ENCODE measurements at places on chromosomes 12 and 14. TPM values are rescaled to one million over a fixed set of nuclear protein-coding genes. Genes with fewer than 3 reads are reported as not detected.

SLC10A1 gene
- not detected for total RNA-seq

CCDC38 gene
- not detected for total RNA-seq

PFDN5 gene
- 506 TPM for total RNA-seq

ZDHHC22 gene
- not detected for total RNA-seq

ATP5MC2 gene
- total RNA-seq, result 228 TPM
